ENCODE measurements at places on chromosomes 4 and X.

GRCh38 chr4:27010334-27010940 is 149.8 kb downstream of the STIM2 start:
- DNase-seq, result peak; percentile 51

- DNase-seq, result peak; percentile 3
These were observed 43.5 kb downstream of the MID1 start for GRCh38 chrX:10576777-10577447.

DNA sequence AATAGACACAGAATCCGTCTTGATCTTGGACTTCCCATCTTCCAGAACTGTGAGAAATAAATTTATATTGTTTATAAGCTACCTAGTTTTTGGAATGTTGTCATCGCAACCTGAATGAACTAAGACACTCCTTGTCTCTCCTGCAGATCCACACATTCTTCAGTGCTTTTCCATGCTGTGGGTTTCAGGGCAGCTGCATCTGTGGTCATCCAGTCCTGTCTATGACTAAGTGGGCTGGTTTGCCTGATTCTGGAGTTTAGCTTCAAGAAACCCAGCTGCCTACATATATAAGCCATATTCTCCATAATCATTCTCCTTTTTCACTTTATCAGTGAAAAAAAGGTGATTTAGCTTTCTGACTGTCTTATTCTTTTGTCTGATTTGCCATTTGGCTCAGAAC is 170.3 kb upstream of the KIT start:
- DNase-seq, result no peak

DNA sequence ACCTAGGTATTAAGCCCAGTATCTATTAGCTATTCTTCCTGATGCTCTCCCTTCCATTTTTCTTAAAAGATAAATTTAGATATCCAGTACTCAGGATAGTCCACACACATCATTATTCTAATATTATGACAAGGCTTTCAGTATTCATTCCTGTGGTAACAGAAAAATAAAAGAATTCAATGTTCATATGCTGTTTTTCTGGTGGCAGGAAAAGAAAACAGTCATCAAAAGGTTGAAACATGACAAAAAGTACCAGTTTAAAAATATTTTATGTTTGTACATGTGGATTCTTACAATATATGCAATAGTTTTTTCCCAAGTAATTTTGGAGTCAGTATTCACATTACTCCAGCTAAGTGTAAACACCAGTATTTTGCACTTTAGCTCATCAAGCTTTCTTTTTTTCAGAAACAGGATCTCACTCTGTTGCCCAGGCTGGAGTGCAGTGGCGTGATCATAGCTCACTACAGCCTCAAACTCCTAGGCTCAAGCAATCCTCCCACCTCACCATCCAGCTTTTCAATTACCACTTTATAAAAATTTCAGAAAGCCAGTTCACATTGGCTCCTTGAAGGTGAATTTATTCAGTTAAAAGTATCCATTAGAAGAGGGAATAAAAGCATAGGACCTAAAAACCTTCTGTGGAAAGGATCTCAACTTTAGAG is 2.3 kb downstream of the APBB2 start:
- DNase-seq, result no peak

- DNase-seq, result no peak
These were observed 3.3 kb downstream of the TRIM2 start for GRCh38 chr4:153207567-153207966.

- DNase-seq, result no peak
These were observed 75.4 kb downstream of the FAM13A start for GRCh38 chr4:88981556-88981955.

GRCh38 chrX:152306331-152306730 is 144.8 kb downstream of the GABRA3 start:
- no peak for DNase-seq

DNA sequence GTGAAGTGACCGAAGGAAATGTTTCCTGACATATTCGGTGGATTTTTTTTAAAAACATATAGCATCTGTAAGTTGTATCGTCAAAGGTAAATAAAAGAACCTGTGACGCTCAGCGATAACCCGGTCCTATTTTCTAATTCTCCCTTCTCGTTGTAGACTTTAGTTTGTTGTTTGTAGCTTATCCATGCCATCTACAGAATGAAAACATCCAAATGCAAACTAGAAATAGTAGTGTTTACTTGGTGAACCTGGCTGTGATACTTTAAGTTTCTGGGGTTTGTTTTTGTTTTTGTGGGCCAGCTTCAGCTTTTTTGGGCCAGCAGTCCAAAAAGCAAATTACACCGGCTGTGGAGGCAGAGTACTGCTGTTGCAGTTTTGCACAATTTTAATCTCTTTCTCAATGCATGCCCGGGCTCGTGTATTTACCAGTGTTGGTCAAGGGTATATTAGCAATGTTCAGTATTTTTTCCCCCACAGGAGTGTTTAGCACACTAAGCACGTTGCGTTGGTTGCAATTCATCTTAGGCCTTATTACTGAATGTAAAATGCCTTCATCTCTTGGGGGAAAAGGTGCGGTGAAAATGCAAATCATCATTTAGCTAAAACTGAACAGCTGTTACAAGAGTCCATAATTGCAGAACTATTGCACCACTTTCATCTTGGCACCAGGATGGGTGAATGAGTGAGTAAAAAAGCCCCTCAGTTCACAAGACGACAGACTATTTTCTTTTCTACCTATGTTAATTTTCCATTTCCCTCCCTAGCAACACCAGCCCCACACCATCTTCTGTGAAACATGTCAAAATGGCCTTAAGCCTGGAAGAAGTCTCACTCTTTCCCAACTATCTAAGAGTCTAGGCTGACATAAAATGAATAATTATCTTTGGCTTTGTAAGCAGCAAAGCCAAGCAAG is 1.7 kb upstream of the CNOT6L start:
- DNase-seq, result peak; percentile 1

- DNase-seq, result no peak
These were observed 90.0 kb upstream of the AFAP1 start for GRCh38 chr4:8029689-8030088.

DNA sequence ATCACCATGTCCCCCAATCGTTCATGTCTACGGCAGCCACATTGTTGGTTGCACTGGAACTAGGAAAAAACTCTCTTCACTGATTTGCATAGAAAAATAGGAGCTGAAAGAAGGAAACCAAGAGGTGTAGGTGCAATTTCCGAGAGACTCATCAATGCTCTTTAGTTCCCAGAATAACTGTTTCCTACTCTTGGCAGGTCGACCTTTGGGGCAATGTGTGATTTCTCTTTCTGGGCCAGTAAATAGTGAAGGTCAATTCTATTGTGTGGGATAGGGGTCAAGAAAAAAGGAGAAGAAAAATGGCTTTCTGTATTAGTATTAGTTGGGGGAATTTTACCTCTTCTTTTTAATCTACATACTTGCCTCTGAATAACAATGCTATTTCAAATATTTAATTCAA is 55.9 kb upstream of the PDE5A start:
- DNase-seq, result no peak

- DNase-seq, result no peak
These were observed 29.5 kb downstream of the NIPAL1 start for GRCh38 chr4:48046059-48046458.

DNA sequence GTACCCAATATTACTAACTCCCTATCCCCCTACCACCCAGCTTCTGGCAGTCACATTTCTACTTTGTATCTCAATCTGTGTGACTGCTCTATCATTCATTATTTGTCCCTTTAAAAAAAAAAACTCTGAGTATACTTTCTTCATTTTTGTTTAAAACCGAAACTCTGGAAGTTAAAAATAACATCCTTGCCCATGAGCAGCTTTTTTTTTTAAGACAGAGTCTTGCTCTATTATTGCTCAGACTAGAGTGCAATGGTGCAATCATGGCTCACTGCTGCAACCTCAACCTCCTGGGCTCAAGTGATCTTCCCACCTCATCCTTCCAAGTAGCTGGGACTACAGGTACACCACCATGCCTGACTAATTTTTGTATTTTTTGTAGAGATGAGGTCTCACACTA is 15.8 kb downstream of the UBE2K start:
- DNase-seq, result no peak

DNA sequence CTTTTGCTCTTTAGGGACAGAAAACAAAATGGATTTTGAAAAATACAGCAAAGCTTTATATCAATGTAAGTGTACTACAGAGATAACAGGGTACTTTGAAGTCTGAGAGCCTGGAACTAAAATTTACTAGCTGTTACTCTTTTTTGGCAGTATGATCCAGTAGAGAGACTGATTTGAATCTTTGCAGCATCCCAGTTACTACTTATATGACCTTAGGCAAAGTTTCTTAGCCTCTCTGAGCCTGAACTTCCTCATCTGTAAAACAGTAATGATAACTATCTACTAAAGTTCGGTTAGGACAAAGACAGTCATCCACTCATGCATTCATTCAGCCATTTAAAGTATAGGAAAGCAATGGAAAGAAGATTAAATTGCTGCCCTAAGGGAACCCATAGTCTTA is 10.1 kb downstream of the BRWD3 start:
- no peak for DNase-seq

- no peak for DNase-seq
These were observed 138.8 kb upstream of the BANK1 start for GRCh38 chr4:101651778-101652177.

DNA sequence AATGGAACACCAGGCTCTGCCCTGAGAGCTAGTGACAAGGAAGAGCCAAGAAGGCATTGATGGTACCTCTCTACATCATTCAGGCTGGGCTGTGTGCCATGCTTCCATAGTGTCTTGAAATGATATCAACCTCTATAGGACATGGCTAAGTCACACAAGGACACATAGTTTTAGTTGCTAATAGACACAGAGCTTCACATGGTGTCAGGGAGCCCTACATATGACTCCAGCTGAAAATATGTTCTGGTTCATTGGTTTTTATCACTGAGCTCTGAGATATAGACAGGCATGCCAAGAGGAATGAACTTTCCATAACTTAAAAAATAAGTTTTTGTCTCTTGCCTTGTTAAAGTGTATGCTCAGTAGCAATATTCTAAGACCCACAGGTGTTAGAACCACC is 72.1 kb upstream of the PRKG2 start:
- DNase-seq, result no peak

DNA sequence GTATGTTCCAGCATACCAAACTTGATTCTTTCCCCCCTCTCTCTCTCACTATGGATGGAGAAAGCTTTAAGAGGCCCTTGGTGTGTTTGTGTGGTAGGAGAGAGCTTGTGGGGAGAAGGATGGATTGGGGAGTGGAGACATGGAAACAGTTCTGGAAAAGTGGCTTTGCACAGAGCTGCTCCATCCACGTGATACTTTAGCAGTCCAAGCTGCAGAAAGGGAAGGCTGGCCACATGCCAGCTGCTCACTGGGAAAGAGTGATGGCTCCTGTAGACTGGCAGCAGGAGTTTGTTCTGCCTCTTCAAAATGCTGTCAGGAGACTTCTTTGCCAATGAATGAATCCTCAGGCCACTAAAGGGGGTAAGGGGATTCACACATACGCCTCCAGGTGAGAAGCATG is 21.7 kb upstream of the SEC24B start:
- DNase-seq, result no peak

DNA sequence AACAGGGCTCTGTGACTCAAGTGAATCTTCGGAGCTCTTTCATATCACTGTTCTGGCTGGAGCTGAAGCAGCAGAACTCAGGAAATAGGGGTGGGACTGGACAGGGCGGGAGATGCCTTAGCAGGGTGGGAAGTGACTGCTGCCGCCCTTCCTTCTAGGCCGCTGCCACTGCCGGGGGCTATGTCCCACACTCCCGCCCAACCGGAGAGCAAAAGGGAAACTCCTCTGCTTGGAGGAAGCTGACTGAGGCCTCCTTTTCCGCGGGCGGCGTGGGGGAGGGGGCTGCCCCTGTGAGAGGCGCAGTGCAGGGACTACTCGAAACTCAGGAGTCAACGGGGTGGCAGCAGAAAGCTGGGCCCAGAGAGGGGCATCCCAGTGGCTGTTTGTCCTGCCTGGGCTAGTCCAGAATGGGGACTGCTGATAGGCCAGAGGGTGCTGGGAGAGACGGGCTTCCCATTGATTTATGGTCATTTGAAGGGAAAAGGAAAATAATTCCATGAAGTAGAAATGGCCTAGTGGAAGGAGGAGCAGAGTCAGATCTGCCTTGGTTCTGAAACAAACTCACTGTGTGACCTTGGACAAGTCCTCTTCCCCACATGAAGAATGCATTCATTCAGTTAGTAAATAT is 36.9 kb downstream of the STARD8 start:
- DNase-seq, result no peak

DNA sequence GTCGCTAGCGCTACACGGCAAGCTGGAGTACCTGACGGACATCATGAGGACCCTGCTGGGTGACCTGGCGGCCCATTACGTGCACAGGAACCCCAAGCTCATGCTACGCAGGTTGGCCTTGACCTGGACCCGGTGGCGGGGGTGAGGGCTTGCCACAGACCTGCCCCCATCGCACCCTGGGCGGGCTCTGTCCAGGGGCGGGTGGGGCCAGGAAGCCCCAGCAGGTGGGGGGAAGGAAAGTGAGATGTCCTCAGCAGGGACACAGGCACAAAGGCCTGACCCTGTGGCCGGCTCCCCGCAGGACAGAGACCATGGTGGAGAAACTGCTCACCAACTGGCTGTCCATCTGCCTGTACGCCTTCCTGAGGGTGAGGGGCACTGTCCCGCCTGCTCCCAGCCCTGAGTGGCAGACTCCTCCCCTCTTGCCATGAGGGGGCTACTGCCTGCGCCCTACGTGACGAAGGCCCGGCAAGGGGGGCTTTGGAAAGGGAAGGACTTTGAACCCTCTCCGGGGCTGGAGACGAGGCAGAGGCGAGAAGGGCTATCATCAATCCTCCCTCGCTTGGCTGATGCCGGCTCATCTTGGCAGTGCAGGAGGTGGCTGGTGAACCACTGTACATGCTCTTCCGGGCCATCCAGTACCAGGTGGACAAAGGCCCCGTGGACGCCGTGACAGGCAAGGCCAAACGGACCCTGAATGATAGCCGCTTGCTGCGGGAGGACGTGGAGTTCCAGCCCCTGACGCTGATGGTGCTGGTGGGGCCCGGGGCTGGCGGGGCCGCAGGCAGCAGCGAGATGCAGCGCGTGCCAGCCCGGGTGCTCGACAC is 5.3 kb upstream of the SRPK3 start:
- DNase-seq, result no peak

DNA sequence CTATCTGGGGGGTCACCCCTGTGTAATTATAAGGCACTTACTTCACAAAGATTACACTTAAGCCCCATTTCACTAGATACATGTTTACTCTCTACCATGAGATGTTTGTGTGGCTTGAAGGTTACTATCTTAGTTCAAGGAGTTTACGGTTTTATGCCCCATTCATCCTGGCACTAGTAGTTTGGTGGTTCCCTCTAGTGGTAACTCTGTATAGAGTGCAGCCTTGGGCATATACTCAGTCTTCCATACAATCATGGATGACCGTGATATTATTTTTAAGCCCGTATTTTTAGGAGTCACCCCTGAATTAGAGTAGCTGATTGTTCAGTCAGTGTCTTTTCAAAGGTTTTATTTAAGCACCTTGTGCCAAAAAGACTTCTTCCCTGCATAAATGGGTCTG is 109.9 kb upstream of the FAM47C start:
- DNase-seq, result no peak

DNA sequence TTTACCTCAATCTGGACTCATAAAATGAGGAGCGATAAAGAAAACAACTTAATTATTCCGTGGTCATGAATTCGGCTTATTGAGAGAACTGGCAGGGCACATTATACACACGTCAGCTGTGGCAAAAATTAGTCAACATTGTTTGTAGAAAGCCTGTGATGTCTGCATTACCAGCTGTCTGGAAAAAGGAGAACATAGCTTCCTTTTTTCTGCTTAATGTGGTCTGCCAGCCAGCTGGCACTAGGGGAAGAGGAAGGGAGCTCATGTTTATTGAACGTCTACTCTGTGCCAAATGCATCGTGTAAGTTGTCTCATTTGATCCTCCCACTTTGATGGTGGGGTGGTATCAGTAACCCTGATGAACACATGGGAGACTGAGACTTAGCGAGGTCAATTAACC is 367.6 kb downstream of the ARHGAP24 start:
- peak; percentile 37 for DNase-seq

All from substantia nigra (tissue), 51 donors.